ENCODE measurements at places on chromosomes 6 and 20.

DNA sequence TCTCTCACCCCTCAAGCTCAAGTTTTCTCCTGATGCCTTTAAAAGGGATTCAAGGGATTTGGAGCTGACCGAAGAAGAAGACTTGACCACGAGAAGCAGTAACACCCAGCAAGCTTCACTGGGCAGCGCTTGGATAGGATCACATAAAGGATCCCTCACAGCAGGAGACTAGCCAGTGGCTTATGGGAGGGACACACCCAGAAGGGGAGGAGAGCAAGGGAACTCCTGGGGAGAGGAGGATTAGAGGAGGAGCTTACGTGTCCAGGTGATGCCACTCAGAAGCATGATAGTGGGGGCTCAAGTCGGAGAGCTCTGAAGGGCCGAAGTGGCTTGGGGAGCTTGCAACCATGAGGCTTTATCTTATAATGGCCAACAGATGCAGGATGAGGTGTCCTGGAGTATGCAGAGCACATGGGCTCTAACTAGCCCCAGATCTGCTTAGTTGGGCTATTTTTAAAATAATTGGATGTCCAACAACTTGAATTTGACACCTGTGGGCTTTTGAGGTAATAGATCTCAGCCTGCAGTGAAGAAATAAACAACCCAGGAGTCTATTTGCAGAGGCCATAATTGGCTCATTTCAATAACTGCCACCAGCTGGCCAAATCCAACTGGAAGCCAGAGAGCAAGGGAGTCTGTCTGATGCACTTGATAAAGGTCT lies 137.9 kb upstream of the EXOC2 start:
- DNase-seq: no peak

- DNase-seq: no peak
These were observed 22.4 kb upstream of the PBOV1 start for GRCh38 chr6:138240476-138241245.

DNA sequence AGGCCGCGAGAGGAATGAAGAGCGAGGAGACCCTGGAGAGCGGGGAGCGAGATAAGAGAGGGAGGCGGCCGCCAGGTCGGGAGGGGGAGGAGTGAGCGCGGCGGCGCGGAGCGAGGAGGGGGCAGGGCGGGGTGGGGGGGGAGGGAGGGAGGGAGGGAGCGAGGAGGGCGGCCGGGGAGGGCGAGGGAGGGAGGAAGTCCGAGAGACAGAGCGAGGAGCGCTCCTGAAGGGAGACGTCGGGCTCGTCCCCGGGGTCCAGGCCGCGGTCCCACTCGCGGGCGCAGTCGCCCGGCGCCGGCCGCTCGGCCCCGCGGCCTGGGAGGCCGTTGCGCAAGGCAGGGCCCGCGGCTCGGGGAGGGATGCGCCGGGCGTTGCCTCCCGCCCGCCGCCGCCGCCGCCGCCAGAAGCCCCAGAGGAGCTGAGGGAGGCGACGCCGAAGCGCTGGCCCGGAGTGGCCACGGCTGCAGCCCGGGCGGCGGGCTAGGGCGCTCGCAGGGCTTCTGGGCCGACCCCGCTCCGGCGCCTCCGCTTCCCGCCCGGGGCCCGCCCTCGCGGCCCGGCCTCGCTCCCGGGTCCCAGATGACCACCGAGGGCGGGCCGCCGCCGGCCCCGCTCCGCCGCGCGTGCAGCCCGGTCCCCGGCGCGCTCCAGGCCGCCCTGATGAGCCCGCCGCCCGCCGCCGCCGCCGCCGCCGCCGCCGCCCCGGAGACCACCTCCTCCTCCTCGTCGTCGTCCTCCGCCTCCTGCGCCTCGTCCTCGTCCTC lies at the start of gene FOXF2:
Gene FOXF2, plus strand, starts transcription at position 208 of the 764 bp plus-strand sequence. Its CDS starts 372 bp downstream, at position 580.
- no peak for DNase-seq

GRCh38 chr20:6395695-6396094 lies 272.9 kb upstream of the FERMT1 start:
- DNase-seq: peak; percentile 57

GRCh38 chr6:158026901-158027589 lies 45.4 kb downstream of the SYNJ2 start:
- no peak for DNase-seq

GRCh38 chr20:1824181-1824580 lies 71.0 kb upstream of the SIRPA start:
- no peak for DNase-seq

GRCh38 chr6:3745566-3746118 lies 5.9 kb downstream of the PXDC1 start:
- no peak for DNase-seq

DNA sequence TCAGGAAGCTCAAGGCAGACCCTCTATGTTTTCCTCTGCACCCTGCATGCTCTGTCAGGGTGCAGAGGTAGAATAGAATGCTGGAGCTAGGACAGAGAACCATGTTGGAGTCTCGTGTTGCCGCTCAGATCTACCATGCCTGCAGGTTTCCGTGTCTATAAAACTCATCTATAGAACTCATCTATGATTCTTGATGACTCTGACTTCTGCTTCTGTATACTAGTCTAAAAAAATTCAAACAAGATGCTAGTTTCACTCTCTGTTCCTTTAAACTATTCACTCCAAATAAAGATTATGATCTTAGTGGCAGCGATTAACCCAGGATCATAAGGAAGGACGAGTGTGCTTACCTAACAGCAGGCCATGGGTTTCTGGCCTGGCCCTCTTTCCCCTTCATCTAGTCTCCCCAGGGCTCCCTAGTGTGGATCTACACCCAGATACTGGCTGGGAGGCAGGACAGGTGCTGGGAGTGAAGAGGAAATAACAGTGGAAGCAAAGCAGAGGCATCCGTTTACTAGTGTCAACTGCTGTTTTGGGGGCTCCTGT lies 162.7 kb upstream of the SUPT3H start:
- DNase-seq: no peak

- no peak for DNase-seq
These were observed 17.2 kb downstream of the GATA5 start for GRCh38 chr20:62458275-62459251.

DNA sequence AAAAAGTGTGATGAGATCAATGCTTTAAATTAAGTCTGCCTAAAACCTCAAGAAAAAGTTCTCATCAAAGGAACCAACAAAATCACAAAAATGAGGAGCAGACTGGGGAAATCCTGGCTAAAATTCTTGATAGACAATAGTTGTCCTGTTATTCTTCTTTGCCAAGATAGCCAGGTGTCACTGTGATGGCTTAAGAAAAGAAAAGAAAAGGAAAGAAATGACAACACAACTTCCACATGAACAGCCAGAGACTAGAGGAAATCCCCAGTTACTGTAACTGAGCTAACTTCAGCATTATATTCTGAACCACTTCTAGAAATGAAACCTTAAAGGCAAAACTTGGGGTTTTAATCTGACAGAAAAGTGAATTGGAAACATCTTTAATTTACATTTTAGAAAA lies 129.6 kb downstream of the CD24 start:
- no peak for DNase-seq

DNA sequence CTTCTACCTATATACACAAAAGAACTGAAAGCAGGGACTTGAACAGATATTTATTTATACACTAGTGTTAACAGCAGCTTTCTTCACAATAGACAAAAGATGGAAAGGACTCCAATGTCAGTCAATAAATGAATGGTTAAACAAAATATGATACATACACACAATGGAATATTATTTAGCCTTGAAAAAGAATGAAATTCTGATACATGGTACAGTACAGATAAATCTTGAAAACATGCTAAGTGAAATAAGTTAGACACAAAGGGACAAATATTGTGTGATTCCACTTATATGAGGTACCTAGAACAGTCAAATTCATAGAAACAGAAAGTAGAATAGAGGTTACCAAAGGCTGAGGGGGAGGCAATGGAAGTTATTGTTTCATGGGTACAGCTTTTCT lies 79.8 kb upstream of the ADTRP start:
- no peak for DNase-seq

DNA sequence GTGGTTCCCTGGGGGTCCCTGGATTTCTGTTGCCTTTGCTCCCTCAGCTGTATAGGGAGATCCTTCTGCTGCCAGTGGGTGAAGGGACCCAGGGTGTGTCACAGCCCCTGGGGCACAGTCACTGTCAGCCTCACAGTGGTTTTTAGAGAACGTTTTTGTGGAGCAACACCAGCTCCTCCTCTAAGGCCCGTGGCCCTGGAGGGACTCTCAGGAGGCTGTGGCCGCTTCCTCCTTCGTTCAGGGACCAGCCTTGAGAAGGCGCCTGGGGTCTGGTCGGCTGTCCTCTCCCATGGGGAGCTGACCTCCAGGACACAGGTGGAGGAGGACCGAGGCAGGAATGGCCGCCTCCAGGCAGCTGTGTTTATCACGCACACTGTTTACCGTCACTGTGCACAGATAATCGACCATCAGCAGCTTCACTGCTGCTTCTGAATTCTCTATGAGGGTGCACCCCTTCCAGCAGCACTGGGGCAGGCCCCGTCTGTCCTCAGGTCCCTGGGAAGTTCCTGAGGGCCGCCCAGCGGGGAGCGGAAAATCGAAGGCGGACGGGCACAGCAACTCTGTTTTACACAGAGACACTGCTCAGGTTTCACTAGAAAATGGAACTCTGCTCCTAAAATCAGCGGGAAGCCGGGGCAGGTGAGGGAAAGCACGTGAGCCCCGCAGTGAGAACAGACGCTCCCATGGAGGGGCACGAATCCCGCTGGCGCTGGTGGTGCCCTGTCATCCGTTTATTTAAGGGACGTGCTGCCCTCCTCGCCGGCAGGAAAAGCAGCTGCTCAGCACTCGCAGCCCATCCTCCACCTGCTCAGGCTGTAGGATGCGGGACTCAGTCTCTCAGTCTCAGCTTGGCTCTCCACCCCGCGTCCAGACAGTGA lies 10.4 kb upstream of the FRMD1 start:
- peak; percentile 97 for DNase-seq

GRCh38 chr6:44917430-44917829 lies 410.7 kb upstream of the RUNX2 start:
- peak; percentile 1 for DNase-seq

GRCh38 chr6:2962004-2962403 lies 9.4 kb downstream of the SERPINB6 start:
- no peak for DNase-seq

- DNase-seq: no peak
These were observed 59.2 kb downstream of the RAB44 start for GRCh38 chr6:36756786-36757185.

GRCh38 chr6:85460921-85461797 lies 11.3 kb downstream of the NT5E start:
- no peak for DNase-seq

DNA sequence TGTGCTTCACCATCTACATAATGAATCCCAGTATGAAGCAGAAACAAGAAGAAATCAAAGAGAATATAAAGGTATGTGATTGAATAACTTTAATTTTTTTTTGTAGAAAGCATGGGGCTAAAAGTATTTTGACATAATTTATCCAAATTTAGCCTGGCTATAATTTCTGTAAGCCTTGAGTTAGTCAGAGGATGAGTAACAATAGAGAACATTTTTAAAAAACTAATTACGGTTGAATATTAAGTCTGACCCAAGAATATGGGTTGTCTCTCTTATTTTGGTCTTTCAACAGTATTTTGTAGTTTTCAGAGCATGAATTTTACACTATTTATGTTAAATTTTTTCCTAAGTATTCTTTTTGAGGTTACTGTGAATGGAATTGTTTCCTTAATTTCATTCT lies 2.5 kb downstream of the GMNN start:
- DNase-seq: no peak

DNA sequence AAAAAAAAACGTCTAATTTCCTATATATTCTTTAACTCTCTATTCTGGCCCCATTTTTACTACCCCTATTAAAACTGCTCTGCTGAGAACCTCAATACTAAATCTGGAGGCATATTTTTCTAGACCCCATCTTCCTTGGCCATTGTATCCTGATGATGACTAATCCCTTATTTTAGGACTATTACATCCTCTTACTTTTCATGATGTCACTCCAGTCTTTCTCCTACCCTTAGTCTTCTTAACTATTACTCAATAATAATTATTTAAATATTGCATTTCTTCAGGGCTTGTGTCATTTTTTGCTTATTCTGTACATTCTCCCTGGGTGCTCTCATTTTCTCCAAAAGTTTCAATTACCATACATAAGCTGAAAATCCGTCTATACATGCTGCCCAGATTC lies 6.4 kb downstream of the FBXO30 start:
- no peak for DNase-seq

- DNase-seq: no peak
These were observed 83.3 kb upstream of the PDE10A start for GRCh38 chr6:165746331-165746730.

- DNase-seq: no peak
These were observed 247.9 kb downstream of the SLC24A3 start for GRCh38 chr20:19460386-19460785.

DNA sequence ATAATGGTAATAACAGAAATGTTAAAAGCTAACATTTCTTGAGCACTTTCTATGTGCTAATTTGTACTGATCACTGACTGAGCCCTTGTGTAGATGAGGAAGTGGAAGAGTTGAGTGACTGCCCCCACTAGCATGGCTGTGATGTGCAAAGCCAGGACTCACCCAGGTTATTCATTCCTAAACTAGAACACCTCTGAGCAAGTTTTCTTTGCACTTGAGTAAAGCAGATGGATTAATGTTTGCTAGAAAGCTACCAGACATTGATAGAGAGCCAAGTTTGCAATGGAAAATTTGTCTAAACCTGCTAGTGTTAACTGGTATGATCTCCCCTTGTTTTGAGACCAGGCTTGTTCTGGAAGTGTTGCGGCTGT lies 467.4 kb upstream of the PLCB4 start:
- DNase-seq: no peak

DNA sequence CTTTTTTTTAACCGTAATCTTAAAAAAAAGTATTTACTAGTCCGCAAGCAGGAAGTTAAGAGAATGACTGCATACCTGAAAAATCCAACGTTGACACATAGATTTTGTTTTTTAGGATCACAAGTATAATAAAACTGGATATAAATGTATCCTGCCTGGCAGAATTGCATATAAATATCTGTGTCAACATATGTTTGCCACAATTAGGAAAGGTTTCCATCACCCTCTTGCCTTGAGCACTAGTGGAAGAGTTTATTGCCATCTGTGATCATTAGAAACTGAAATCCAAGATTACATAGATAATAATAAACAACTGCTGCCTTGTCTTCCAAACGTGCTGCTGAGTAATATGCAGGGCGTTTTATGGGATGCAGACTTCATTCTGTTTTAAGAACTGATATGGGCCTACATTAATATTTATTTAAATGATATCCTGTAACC lies 27.9 kb downstream of the PLEKHG1 start:
- no peak for DNase-seq

GRCh38 chr6:38775870-38776269 lies 60.8 kb downstream of the DNAH8 start:
- DNase-seq: no peak

- peak; percentile 29 for DNase-seq
These were observed 15.3 kb downstream of the ANKRD60 start for GRCh38 chr20:58213121-58213520.

GRCh38 chr6:166954118-166954713 lies 2.1 kb downstream of the RNASET2 start:
- no peak for DNase-seq

- no peak for DNase-seq
These were observed 952.9 kb upstream of the EPHA7 start for GRCh38 chr6:94372229-94372628.

- DNase-seq: no peak
These were observed 34.5 kb downstream of the RIOK1 start for GRCh38 chr6:7424058-7424457.
